ENCODE measurements at places on chromosomes 4 and X.
A peak's percentile ranks its signal among the peaks of the same experiment; 100 is the strongest.

- no peak for DNase-seq
These were observed 2.8 kb downstream of the SFRP2 start for GRCh38 chr4:153785910-153786721.

- no peak for DNase-seq
These were observed 227.0 kb downstream of the C4orf33 start for GRCh38 chr4:129322920-129323319.

DNA sequence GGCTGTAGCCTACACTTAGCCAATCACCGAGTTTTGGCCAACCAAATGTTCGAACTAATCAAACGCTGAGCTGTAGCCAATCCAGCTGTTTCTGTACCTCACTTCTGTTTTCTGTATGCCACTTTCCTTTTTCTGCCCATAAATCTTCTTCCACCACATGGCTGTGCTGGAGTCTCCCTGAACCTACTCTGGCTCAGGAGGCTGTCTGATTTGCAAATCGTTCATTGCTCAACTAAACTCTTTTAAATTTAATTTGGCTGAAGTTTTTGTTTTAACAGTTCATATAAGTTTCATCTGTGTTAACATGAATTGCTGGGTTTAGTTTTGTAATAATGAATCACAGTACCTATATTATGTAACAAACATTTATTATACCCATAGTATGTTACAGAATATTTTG, 160.7 kb upstream of the PCDH7 start:
- no peak for DNase-seq

GRCh38 chr4:68570122-68570507, 6.0 kb downstream of the UGT2B17 start:
- no peak for DNase-seq

- no peak for DNase-seq
These were observed 243.1 kb upstream of the PSAPL1 start for GRCh38 chr4:7677799-7678301.

- DNase-seq = no peak
These were observed 76.3 kb downstream of the STK32B start for GRCh38 chr4:5127556-5127955.

DNA sequence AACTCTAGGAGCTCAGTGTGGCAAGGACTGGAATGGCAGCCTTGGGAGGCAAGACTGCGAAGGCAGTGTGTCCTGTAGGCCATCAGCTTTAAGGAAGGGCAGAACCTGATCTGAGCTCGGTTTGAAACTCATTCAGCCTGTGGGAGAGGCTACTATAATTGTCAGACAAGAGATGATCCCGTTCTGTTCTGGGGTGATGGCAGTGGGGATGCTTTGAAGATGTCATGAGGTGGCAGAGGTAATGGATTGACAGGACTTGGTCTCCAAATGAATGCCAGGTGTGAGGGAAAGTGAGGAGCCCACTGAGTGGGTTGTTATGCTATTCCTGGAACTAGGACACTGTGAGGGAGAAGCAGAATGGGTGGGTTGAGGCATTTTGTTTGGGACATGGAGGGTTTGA, 144.9 kb downstream of the PJA1 start:
- no peak for DNase-seq

DNA sequence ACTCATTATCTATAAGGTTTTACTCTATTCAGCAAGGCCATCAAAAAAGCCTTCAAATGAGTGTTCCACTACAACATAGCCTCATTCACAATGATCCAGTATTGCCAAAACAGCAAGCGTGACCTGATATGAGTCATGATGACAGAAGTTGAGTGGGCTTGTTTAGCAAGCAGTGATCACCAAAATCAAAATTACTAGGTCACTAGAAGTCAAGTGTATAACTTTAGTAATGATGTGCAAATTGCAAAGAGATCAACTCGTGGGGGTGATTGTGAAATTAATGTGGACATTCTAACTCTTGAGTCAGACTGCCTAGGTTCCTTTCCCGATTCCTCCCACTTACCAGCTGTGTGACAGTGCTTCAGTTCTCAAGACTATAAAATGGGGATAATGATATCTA, 124.5 kb downstream of the CHM start:
- DNase-seq = peak; percentile 28

GRCh38 chrX:68084765-68085164, 348.5 kb downstream of the OPHN1 start:
- no peak for DNase-seq

DNA sequence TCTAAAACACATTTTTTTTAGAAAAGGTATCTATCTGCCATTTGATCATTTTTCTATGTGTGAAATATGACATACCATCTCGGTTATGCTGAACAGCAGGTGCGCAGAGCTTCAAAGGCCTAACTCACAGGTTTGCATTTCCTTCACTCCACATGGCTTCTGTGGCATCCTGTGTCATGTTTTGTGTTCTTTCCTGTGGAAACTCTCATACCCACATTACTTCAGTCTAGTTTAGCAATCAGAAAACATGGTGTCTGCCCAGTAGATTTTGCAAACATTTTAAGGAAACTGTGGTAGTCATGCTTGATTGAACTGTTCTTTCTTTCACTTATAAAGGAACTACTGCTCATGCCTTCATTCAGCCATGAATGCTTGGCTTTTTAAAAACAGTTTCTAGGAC, 11.3 kb upstream of the ARAP2 start:
- no peak for DNase-seq

GRCh38 chr4:76354517-76355473, 48.3 kb downstream of the STBD1 start:
- DNase-seq = no peak

DNA sequence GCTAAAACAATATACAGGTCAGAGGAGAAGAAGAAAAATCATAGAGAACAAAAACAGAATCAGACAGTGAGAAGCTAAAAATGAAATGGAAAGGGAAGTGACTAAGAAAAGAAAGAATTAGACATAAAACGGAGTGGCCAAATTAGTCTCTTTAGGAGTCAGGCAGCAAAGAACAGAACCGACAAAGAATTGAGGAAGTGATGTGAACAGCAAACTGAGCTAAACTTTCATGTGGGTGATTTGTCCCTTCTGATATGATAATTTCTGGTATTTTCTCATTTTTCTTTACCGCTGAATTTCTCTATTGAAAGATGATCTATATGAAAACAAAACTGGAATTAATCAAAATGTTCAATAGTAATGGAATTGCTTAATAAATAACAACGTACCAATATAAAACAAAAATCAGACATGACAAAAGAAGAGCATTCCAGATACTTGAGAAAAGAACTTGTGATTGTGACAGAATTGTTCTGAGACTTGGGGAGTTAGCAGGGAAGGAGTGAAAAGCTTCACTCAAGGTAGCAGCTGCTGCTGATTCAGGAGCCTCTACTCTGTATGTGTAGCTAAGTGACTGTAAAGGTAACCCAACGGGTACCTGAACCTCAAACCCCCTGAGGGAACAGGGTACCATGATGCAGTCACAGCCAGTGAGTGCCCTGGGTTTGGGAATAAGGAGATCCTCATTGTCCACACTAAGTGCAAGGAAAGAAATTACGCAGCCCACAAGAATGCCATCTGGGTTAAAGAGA, 8.8 kb downstream of the TAPT1 start:
- DNase-seq = no peak

GRCh38 chr4:153154007-153154975, 50.0 kb upstream of the TRIM2 start:
- DNase-seq = no peak

GRCh38 chr4:61571761-61572559, 371.8 kb downstream of the ADGRL3 start:
- no peak for DNase-seq

- DNase-seq = no peak
These were observed at the start of gene NAP1L2 for GRCh38 chrX:73214426-73215094. Gene NAP1L2, minus strand, starts transcription at chrX:73214851. Its CDS starts 359 bp downstream, at chrX:73214492.

- no peak for DNase-seq
These were observed 195.0 kb upstream of the S100G start for GRCh38 chrX:16454926-16455325.

GRCh38 chr4:12880844-12881243, 603.3 kb downstream of the RAB28 start:
- DNase-seq = no peak

GRCh38 chr4:170339522-170339921, 249.8 kb upstream of the AADAT start:
- DNase-seq = no peak

- no peak for DNase-seq
These were observed 20.4 kb downstream of the APOOL start for GRCh38 chrX:85024044-85024443.

DNA sequence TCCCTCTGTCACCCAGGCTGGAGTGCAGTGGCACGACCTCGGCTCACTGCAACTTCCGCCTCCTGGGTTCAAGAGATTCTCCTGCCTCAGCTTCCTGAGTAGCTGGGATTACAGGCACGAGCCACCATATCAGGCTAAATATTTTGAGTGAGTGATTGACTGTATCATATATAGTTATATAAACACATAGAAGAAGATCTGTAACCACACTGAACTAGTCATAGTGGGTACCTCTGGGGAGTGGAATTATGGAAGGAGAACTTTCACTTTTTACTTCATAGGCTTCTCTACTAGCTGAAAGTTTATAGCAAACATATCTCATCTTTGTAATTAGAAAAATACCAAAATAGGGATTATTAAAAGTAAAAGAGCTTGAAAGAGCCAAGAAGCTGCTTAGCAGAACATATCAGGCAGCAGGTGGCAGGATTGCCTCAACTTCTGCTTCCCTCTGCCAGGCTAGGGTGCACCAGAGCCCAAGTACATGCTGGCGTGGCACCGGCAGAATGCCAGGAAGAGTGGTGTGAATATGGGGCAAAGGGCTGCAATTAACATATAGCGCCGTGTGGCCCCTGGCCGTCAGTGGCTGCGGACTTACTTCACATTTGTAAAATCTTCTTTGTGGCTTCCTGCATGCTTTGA, 39.5 kb upstream of the CD40LG start:
- no peak for DNase-seq

DNA sequence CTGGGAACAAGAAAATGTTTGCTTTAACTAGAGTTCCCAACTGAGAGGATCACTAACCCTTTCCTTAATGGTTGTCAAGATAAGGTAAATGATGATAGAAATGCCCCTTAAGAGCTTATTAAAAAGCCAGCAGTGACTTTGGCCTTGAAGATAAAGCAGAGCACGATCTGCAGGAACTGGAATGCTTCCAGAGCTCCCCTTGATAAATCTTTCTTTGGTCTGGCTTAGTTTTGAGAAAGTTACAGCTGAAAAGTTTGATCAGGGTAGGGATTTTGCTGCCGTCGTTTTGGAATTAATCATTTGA, 64.0 kb downstream of the PTTG2 start:
- no peak for DNase-seq

- DNase-seq = no peak
These were observed 46.9 kb downstream of the SH2D1A start for GRCh38 chrX:124393238-124393637.

- DNase-seq = no peak
These were observed 61.8 kb downstream of the POLR2B start for GRCh38 chr4:57040510-57040909.

- no peak for DNase-seq
These were observed 515.3 kb upstream of the ARX start for GRCh38 chrX:25531096-25531495.

DNA sequence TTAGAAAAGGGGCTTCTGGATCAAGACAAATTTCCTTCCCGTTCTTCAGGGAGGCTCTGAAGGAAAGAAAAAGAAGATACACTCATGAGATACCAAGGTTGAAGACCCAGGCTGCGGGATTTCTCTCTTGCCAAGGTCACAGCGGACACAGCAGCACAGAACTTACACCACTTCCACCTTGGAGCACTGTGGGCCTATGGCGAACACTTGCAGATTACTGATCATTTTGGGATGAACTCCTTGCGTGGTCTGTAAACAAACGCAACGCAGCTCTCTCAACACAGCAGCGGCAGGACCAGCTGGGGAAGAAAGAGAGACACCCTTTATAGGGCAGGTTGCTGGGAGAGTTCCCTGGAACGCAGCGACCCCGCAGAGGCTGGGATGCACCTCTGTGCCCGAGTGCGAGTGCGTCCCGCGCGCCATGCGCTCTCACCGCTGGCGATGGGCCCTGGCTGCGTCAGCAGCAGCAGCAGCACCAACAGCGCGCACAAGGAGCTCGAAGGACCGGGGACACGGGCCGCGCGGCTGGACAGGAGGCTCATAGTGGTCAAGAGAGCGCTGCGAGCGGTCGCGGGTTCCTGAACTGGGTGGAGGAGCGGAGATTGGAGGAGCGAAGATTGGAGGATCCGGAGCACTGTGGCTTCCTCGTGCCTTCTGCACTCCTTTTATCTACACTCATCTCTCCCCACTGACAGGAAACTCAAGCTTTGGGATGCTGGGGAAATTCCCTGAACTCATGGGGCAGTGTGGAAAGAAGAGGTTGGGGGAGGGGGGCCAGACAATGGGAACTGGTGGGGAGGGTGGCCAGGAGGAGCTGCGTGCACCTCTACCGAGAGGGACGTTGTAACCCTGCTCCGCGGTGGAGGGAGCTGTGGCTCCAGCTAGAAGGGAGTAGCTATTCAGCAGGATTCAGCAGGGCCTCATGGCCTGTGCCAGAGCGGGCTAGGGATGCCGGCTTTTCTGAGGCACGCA, at the start of gene CXCL5:
CXCL5 (minus strand) TSS at position 638 of the 972 bp plus-strand sequence; CDS start at position 542, 96 bp downstream.
- no peak for DNase-seq

DNA sequence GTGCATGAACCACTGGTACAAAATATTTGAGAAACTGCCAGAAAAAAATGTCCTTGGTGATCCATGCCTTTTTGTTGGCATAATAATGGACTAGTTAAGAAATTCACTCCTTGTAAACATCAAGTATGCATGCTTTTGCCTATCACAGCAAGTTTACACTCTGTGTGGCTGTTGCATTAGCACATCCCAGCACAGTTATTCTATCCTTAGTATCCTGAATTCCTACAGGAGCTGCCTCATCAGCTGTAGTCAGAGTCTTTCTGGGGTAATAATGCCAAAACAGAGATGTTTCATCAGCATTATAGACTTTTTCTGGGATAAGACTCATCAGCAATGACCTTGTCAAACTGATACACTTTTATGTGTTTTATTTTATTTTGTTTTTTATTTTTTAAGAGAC, 82.8 kb downstream of the CHIC2 start:
- no peak for DNase-seq

DNA sequence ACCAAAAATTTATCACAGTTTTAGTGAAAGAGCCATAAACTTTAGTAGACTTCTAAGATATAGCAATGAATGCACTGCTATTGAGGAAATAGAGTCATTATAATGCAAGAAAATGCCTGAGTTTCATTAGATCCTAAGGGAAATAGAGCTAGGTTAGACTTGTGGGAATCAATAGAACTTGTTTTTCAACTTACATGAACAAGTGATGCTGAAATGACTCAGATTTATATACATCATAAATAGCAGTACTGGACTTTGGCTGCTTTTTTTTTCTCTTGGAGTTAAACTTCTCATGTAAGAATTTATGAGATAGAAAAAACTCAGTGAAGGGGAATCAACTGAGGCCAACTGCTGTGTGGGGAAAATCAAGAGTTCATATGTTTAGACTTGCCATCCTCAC, 216.5 kb upstream of the AADAT start:
- DNase-seq = no peak

GRCh38 chrX:8760021-8760420, 28.1 kb upstream of the ANOS1 start:
- no peak for DNase-seq

DNA sequence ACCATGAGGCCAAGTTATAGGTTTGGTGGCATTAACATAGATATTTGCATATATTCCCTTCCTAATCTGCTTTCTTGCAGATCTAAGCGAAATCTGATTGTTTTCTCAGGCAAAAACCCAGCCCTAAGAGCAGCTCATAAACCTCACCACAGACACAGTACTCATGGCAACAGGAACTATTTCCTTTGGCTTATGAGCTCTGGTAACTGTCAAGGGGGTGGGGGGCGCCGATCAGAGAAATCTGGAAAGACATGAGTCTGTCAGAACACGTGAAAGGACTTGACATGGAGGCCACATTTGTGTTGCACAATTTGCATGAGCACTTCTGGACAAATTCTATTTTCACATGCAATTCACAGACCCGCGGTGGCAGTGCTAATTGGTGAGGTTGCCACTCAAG, 83.7 kb downstream of the MGST2 start:
- no peak for DNase-seq

GRCh38 chrX:103669745-103670144, 16.8 kb downstream of the MORF4L2 start:
- no peak for DNase-seq
